ENCODE measurements at places on chromosomes 3 and 15.

DNA sequence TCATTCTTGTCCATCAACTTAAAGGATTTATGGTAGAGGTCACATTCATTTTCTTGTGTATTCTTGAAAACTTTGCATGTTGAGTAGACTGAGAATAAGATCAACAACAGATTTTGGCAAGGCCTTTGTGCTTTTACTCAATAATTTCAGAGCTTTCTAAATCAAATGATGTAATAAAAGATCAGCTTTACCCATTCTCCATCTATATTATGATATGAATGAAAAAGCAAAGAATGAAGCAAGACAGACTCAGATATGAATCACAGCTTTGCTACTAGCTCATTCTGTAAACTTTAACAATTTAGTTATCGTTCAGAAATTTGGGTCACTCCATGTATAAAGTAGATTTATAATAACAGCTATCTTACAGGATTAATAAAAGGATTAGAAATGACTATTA, 275.8 kb upstream of the ARL6 start:
- no peak for DNase-seq

- DNase-seq = no peak
Observed at GRCh38 chr3:128597900-128598299, 52.7 kb downstream of the RPN1 start.

DNA sequence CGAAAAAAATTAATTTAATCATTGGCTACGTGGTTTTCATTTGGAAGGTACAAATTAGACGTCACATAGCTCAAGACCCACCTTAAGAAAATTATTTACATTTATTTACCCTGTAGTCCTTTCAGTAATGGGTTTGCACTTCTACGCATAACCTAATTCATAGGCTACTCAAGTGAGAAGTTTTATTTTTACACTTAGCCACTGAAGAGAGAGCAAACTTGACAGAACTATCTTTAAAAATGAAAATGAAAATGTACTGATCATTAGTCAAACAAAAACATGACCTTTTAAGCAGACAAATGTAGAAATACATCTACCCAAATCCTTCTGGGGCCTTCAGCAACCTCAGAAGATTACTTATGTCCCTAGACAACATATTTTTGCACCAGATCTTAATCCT, 269.4 kb upstream of the TTC14 start:
- no peak for DNase-seq

DNA sequence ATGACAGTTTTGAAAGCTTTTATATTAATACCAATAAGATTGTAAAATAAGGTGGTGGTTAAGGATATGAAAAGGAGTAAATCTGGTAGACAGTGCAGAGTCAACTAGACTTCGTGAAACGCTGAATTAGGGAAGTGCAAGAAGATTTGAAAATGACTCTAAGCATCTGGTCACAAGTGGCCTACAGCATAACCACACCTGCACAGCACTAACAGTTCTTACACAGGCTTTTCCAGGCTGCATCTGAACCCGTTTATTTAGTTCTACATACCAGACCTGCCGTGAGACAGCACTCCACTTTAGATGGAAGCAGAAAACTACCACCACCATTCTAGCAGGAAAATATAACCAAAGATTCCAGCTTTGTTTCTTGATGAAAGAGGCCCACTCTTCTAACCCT, 1.9 kb downstream of the DMXL2 start:
- DNase-seq = no peak

DNA sequence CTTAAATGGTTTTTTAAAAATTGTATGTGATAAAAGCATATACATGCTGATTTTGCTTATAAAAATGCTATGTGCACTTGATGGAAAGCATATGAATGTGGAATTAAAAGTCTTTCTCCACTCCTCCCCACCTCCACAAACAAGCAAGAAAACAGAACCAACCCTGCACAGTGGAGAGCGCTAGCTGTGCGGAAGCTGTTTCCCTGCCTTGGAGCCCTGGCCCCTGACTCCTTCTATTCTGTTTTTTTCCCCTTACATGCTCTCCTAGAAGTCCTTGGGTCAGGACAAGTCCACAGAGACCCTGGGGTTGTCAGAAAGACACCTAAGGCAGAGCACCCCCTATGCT, 64.2 kb downstream of the BOC start:
- no peak for DNase-seq

DNA sequence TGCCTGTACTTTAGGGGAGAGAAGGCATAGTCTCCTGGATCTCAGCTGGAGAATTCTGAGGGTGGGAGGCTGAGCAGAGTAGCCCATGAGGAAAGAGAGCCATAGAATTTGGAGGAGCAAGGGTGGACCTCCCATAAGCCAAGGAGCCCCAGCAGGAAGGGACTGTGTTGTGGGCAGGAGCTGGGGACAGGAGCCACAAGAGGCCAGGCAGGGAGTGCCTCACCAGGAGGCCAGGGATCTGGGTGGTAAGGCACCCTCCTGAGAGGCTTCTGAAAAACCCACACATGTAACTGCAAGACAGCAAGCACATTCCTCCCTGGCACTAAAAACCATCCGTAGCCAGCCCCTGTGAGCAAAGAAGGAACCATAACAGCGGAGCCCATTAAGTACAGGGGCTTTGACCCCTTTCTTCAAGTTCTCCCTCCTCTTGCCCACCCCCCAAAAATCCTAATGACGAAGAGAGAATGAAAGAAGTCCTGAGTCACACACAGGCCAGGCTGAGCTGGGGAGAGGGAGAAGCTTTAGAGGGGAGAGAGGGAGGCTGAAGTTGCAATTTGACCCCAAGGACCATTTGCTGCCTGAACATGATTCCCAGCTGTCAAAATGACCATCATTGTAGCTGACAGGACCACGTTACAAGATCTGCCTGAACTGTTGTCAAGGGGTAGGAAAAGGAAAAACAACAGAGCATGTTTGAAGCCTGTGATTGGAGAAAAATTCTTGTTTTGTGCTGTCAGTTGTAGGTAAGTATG, 82.6 kb downstream of the TRIM42 start:
- no peak for DNase-seq

DNA sequence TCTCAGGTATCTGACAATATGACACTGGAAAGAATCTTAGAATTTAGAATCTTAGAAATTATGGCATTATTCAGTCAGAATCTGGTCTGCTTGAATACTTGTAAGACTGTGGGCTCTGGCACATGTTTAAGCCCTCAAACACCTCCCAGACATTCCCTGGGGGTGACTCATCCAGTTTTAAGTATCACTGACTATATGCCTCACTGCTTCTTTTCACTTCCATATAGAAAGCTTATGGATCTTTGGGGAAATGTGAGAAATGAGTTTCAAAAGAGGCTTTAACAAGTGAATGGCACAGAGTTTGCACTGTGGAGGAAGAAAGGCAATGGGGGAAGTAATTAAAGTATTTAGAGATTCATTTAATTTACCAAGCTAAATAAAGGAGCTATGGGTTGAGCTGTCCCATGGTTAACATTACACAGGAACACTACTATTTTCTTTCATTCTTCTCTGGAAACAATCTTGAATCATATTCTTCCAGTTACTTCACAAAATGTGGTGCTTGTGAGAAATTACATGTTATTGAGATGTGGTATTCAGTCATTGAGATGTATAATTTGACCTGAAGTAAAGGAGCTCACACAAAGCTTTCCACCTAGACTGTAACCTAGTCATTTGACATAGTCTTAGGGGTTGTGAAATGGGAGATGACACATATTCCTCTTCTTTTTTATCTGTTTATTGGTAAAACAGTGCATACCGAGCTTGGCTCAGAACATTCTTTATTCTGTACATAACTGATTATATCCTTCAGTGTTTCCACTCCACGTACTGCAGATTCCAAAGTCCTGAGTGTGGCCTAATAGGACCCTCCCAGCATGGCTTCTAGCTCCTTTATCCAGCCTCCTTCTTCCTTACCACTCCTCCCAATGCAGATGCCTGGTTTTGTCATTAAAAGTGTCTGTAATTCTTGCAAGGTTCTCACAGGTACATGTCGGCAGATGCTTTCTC, 544.6 kb upstream of the NECTIN3 start:
- no peak for DNase-seq

DNA sequence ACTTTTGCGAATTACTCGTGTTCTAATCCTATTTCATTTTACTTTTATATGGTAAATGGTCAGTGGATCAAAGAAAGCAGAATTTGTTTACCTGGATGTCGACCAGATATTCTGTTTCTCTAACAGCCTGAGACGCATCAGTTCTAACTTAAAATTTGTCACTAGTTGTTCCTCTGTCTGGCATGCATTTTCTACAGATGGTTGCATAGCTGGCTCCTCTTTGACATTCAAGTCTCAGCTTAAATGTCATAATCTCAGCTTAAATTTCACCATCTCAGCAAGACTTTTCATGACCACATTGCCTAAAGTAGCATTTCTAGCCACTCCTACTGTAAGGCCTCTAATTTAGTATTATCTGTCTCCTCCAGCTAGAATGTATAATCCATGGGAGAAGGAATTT, 609.3 kb downstream of the AGBL1 start:
- no peak for DNase-seq

- no peak for DNase-seq
Observed at GRCh38 chr15:56734013-56734635, 815 bp upstream of the ZNF280D start.

DNA sequence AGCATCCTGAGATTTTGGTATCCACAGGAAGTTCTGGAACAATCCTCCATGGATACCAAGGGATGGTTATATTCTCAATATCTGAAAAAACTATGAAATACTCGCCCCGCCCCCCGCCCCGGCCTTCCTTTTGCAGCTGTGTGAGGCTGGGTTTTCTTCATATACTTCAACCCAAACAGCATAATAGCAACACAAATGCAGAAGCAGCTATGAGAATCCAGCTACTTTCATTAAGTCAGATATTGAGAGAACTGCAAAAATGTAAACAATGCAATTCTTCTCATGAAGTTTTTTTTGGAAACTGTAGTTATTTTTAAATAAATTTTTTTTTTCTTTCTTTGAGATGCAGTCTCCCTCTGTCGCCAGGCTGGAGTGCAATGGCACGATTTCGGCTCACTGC, 10.9 kb upstream of the IDH2 start:
- DNase-seq = no peak

DNA sequence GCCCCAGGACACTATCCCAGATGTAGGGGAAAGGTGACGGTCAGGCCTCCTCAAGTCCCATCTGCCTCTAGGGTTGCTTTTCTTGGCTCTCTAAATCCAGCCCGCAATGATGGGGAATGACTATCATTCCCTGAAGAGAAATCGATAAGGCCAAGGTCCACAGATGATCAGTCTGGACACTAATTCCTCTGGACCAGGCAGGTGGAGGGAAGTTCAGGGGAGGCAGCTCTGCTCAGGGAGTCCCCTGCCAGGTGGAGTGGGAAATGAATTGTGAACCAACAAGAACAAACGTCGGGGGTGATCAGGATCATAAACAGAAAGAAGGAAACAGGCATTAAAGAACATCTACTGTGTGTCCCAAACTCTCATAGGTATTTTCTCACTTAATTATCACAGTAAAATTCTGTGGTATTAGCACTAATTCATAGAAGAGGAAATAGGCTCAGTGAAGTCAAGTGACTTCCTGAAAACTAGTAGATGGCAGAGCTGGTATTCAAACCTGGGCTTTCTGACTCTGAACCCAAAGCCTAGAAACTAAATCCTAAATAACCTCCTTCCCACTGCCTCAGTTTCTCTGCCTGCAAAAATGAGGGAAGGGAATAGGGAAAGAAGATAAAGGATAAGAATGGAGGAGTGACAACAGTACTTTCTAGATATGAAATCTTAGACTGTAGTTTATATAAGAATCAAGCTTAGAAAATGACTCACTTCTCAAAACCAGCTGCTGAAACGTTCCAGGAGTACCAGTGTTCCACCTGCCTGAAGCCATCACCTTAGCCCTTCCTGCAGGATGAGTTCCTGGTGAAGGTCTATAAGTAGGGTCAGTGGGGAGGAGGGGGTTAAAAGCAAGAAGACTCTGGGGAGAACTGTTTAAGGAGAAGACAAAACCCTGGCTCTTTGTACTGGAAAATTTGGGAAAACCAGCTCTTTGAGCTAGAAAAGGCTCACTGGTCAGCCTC, 7.5 kb downstream of the BMF start:
- DNase-seq = no peak

GRCh38 chr3:109257269-109257668, 59.0 kb downstream of the DPPA2 start:
- DNase-seq = no peak

- no peak for DNase-seq
Observed at GRCh38 chr15:89168316-89168833, 53.0 kb downstream of the RLBP1 start.

DNA sequence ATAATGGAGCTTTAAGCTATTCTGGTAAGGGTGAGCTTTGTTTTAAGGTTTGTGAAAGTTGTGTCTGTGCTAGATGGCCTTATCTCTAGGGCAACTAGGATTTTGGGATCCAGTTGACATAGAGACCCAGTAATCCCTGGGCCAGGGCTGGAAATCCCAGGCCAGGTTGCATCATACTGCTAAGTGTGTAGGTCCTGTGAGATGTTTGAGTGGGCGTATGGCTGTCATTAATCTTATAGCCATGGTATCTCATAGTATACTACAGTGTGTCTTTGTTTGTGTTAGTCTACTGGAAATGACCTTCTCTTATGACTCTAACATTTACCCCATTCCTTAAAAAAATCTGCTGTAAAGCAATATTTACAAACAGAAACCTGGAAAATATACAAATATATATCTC, 151.4 kb downstream of the CACNA2D3 start:
- no peak for DNase-seq

GRCh38 chr15:31300208-31300661, 26.4 kb upstream of the KLF13 start:
- DNase-seq = no peak

GRCh38 chr15:90829942-90830440, 38.4 kb upstream of the FURIN start:
- DNase-seq = peak; percentile 29

GRCh38 chr3:110815008-110815583, 256.5 kb upstream of the NECTIN3 start:
- DNase-seq = no peak

- DNase-seq = no peak
Observed at GRCh38 chr15:46848704-46849103, 868.6 kb upstream of the SEMA6D start.

DNA sequence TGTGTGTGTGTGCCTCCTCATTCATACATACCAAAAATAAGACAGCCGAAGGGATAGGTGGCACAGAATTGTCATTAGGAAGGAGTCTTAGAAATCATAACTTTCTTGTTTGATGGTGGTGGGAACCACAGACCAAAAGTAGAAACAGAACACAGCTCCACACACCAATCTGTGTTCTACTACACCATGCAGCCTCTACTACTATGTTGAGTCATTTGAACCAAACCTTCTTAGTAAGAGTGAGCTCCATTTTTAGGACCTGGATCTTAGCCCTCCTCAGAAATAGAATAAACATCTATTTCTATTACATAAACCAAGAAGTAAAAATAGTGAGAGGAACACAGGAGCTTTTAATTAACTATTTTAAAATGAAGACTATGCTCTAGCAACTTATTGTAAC, 27.9 kb upstream of the PLCH1 start:
- DNase-seq = no peak

Data from CD8-positive, alpha-beta memory T cell (primary cell).